Motor neuron (in vitro differentiated cells): ENCODE measurements at places on chromosomes 6 and 20.

DNA sequence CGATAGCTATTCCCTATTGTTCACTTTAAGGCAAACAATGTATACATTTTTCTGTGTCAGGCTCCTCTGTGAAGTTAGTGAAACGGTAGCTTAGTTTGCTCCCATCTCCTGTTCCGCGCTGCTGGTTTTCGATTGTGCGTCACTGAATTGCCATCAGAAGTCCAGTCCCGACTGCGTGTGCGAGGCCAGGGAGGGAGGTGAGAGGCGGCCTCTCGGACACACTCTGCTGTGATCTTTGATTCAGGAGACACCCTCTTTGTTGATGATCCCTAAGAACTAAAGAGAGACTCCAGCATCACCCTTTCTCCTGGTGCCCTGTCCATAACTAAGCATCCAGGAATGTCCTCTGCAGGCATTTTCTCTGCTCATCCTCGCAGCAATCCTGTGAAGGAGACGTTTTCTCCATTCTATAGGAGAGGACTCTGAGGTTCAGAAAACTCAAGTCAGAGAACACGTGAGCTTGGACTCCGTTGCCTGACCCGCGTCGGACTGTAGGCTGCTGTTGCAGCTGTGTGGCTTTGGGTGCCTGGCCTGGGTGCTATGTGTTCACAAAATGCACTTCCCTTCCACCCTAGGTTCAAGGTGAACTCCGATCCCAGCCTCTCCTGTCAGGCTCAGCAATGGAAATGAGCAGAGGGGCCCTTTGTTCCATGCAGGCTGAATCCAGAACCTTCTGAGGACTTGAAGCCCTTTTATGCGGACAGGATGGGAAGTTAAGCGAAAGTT, 24.1 kb upstream of the UNC93A start:
- peak; percentile 64 for ATAC-seq

DNA sequence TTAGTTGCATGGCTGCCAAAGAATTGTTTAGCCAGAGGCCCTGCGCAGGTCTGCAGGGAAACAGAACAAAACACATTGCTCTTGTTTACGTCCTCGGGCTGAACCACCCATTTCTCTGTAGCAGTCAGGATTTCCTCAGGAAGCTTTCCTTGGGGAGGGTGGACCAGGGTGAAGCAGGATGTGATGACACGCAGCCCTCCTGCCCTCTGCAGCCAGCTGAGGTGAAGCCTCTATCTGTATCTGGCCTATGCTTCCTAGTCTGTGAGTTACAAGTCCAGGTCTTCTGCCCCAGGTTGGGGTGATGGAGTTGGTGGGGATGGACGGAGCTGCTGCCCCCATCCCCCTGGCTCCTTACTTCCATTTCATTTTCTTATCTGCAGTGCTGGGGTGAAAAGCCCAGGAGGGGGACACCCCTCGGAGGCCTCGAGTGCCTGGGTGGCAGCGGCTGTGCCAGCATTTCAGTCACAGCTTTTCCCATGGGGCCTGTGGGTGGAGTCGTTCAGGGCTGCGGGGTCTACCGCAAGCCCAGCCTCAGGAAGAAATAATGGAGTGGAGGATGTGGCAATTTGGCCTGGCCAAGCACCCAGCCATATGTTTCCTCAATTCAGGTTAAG, 24.9 kb downstream of the SASH1 start:
- peak; percentile 63 for ATAC-seq

GRCh38 chr6:21222656-21223055, 370.9 kb upstream of the SOX4 start:
- no peak for ATAC-seq

GRCh38 chr6:8865451-8865850, 430.1 kb upstream of the SLC35B3 start:
- ATAC-seq, result no peak

DNA sequence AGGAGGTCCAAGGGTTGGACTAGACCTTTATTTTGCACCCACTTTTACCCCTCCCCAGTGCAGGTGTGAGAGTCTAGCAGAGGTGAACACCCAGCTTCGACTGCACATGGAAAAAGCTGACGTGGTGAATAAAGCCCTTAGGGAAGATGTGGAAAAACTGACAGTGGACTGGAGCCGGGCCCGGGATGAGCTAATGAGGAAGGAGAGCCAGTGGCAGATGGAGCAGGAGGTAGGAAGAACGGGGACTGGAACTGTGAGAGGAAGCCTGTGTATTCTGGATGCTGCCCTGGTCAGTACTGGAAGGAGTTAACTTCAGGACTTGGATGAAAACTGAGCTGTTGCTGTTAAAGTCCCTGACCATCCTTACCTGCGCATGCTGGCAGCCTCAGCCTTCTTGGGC, 10.6 kb downstream of the CEP250 start:
- no peak for ATAC-seq

DNA sequence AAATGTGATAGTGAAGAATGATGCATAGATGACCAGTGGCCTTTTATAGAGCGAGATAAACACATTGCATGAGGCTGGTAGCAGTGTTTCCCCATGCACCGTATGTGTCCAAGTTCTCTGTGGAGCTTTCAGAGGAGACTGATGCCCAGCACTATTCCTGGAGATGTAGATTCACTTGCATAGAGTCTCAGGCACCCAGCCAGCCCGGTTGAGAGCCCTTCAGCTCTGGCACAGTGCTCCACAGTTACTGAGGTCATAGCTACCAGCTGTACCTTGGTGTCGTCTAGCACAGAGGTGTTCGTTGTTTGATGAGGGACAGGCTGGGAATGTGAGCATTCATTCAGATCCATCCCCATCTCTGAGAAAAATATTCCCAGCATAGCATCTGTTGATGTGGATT, 328.9 kb downstream of the FARS2 start:
- ATAC-seq, result peak; percentile 77

- peak; percentile 48 for ATAC-seq
These were observed 524.0 kb downstream of the CD83 start for GRCh38 chr6:14641423-14642135.

- ATAC-seq, result no peak
These were observed 12.2 kb upstream of the ZBTB46 start for GRCh38 chr20:63843222-63843621.

- no peak for ATAC-seq
These were observed 19.4 kb downstream of the NQO2 start for GRCh38 chr6:3019065-3019464.

DNA sequence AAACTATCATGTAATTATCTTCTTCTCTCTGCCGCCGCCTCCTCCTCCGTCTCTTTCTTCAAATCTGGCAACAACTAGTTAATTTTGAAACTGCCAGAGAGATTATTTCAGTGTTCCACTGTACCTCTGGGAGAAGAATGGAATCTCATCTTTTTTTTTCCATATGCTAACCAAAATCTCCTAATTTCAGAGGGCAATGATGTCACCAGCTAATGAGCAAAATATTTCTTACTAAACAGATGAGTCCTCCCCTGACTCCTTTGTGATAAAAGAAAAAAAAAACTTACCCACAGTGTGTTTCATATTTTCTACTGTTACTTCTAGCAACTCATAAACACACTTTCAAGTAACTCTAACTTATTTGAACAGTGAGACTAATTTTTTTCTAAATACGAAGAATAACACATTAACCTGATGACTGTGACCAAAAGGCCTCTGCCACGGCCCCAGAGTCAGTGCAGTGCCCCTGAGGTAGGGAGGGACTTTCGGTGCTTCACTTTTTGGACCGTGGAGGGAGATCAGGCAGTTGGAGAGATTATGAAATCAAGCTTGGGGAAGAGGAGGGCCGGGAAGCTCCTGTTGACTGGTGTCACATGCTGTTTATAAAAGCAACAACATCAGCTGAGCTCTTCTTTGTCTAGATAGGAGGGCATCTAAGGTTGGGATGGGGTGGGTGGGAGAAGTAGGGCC, 159.6 kb downstream of the SASH1 start:
- ATAC-seq, result no peak

DNA sequence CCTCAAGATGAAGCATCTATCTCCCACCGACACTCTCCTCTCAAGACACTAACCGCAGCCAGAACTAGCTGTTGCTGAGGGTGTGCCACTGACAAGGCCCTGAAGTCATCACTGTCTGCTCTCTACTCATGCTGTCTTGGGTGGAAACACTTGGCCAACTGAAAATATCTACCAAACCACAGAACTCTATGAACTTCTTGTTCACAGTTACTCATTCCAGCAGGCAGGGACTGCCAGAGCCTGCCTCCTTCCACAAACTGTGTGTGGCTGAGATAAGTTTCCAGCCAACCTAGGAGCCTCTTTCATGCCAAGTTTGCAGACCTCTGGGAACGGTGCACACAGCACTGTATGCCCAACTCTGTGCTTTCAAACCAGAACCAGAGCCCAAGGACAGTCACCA, 45.5 kb upstream of the NXT1 start:
- no peak for ATAC-seq

GRCh38 chr20:38146628-38147027, 18.4 kb downstream of the TGM2 start:
- no peak for ATAC-seq

- ATAC-seq, result no peak
These were observed 24.6 kb downstream of the SLCO4A1 start for GRCh38 chr20:62666736-62667529.

DNA sequence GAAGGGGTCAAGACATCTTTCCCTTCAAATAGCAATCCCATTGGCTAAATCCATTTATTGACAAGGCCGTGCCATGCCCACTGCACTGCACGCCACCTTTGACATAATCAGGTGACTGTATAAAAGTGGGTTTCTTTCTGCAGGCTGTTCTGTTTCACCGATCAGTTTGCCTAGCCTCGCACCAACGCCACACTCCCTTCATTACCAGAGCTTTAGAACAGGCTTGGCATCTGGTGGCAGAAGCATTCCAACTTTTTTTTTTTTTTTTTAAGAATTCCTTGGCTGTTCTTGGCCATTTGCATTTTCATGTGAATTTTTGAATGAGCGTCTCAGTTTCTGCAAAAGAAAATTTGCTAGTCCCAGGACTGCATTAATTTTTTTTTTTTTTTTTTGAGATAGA, 78.1 kb downstream of the PPP1R3G start:
- no peak for ATAC-seq

GRCh38 chr6:15523679-15524630, 138.9 kb downstream of the DTNBP1 start:
- no peak for ATAC-seq

DNA sequence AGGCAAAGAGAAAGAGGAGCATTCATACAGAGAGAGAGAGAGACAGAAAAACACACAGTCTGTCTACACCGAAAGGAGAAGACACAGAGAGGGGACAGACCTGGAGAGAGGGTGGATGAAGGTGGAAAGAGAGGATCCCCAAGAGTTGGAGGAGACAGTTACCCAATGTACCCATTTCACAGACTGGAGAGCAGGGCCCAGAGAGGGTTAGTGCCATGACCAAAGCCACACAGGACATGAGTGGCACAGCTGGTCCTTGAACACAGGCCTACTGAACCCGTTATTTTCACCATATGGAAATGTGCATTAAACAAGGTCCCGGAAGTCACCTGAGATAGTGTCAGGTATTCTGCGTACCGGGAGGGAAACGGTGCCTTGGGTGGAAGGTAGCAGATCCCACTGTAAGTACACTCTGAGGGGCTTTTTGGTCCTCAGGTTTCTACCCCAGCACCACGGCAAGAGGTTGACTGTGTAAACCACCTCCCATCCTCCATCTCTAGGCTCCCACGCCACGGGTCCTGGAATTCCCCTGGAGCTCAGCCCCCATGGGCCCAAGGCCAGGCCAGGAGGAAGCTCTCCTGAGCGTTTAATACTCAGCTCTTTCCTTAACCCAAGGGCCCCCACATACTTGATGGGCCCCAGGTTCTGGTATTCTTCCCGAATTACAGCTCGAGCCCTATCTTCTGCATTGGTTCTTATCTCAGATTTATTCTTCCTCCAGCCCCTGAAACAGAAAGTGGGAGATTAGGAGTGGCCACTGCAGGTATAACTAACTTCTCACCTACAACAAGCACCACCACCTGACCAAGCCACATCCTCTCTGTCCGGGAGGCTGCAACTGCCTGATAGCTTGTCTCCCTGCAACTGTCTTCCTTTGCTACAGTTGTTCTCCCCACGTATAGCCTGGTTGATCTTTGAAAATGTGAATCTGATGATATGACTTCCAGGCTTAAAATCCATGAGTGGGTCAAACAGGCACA, 38.4 kb upstream of the OCSTAMP start:
- ATAC-seq, result no peak

DNA sequence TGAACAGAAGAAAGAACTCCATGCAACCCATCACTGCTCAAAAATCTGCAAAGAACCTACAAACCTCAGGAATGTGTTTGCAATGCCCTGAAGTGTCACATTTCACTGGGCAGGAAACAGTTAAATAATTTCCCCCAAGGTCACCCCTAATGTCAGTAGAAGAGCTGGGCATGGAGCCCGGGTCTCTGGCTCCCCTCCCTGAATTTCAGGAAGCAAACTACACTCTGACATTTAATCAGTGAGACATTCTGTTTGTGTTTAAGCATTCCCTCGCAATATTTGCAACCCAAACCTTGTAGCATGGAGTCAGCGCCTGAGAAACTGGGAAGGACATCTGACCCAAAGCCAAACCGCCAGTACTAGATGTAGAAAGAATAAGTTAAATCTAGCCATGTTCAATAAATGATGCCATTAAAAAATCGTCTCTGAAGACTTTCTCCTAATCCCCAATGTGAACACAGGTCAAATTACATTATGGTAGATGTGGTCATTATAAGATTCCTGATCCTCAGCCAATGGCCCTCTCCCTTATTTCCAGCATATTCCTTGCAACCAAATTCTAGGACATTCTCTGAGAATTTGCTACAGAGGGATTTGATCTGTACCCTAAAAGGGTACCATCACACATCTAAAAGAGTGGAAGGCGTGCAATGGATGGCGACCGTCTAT, 91.2 kb upstream of the ADTRP start:
- ATAC-seq, result no peak

DNA sequence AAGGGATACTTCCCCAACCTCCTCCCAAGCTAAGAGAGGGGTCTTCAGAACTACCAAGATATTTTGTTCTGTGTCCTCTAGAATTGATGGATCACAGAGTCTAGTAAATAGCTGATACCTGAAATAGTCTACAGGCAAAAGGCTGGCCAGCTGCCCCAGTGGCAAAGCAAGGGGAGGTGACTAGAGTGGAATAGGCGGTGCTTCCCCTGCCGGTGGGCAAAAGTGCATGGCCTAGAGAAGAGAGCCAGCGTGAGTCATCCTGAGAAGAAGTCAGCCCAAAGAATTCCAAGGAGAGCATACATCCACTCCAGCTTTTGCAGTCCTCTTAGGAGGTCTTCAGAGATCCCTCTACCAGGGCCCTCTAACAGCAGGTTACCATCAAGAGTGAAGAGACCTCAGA, 14.7 kb downstream of the DPPA5 start:
- no peak for ATAC-seq

- no peak for ATAC-seq
These were observed 49.6 kb downstream of the ATXN1 start for GRCh38 chr6:16711546-16712254.
